Activated T-helper 1 cell treated with anti-CD3 and anti-CD28 coated beads, Interleukin-12 subunit alpha, Interleukin-12 subunit beta, Interleukin-2, Interleukin-4 antibody, amounts not matched to agents 30 ng/mL and 10 ng/mL and 1 ng/mL, durations not matched to agents 14 hours and 24 hours and 36 hours (primary cell): ENCODE measurements at places on chromosomes 5 and 9.

DNA sequence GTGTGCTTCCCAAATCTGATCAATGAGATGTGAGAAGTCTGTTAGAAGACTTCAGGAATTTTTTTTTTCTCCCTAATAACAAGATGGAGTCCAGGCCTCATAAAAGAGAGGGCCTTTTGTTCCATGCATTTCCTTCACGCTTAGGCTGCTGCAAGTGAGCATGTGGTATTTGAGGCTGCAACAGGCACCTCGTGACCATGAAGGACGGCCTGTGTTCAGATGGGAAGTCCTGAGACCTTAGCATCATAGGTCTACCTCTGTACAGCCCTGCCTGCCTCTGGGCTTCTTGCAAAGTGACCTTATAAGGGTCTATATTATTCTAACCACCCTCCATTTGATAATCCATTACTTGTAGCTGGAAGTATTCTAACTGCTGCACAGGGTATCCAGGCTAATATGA lies 86.6 kb downstream of the BOD1 start:
- DNase-seq: no peak
- no peaks in the 10 kb centered on the region for H3K4me1 ChIP-seq
- H3K4me3 ChIP-seq: no peak overlapping the region
- H3K27me3 ChIP-seq: peaks cover 6% of the 10 kb centered on the region

GRCh38 chr5:147339313-147339712 lies 104.5 kb downstream of the STK32A start:
- H3K4me1 ChIP-seq: no peaks in the 10 kb centered on the region
- DNase-seq: no peak
- no peaks in the 10 kb centered on the region for H3K27me3 ChIP-seq
- no peak overlapping the region for H3K4me3 ChIP-seq

DNA sequence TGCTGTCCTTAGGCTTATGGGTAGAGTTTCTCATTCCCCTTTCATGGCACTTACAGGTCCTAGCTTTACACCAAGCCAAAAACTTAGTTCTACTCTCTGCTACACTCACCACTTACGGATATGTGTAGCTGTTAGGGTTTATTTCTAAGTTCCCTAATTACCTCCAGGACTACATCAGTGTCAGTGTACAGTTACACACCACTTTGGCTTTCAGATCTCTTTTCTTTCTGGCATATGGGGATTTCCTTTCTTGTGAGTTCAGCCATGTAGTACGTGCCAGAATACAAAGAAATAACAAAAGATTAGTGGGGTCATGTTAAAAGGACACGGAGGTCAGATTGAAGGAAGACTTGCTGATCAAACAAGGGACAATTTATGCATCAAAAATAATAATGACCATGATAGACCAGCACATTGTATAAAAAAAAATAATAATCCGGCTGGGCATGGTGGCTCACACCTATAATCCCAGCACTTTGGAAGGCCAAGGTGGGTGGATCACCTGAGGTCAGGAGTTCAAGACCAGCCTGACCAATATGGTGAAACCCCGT lies 41.8 kb downstream of the LYRM7 start:
- DNase-seq: no peak
- peak overlapping the region; percentile 38 for H3K4me3 ChIP-seq
- H3K36me3 ChIP-seq: peaks cover 12% of the 10 kb centered on the region
- H3K4me1 ChIP-seq: peaks cover 55% of the 10 kb centered on the region

DNA sequence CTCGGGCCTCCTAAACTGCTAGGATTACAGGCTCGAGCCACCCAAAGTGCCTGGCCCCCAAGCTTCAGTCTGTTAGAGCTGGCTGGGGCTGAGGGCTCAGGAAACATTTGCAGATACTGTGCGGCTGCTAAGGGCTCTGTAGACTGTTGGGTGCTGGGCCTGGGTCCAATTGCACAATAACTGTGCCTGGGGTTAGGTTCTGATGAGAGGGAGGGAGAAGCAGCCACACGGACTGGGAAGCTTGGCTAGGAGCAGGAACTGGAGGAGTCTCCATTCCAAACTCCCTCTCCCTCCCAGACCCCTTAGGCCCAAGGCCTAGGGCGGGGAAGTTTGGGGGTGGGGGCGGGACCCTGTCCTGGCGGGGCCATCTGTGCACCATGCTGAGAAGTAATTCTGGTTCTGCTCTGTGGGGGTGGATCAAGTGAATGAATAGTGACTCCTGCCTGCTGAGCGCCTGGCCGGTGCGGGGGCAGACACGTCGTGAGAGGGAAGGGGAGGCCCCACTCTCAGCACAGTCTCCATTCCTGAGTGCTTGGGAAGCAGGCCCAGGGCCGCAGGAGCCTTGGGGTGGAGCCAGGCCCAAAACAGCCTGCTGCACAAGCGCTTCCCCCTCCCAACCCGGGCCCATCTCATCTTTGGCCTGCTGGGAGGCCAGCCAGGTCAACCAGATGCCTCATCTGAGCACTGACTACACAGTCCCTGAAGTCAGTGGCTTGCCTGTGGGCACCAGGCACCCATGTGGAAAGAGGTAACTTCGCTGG lies 1.5 kb downstream of the ASS1 start:
- H3K36me3 ChIP-seq: no peaks in the 10 kb centered on the region
- no peak for DNase-seq
- peak overlapping the region; percentile 67 for H3K4me3 ChIP-seq
- peaks cover 15% of the 10 kb centered on the region for H3K27me3 ChIP-seq

- no peaks in the 10 kb centered on the region for H3K36me3 ChIP-seq
- no peak for DNase-seq
- H3K4me1 ChIP-seq: peaks cover 35% of the 10 kb centered on the region
- no peak overlapping the region for H3K27ac ChIP-seq
Measured at GRCh38 chr9:5945112-5945511, 54.4 kb downstream of the MLANA start.

DNA sequence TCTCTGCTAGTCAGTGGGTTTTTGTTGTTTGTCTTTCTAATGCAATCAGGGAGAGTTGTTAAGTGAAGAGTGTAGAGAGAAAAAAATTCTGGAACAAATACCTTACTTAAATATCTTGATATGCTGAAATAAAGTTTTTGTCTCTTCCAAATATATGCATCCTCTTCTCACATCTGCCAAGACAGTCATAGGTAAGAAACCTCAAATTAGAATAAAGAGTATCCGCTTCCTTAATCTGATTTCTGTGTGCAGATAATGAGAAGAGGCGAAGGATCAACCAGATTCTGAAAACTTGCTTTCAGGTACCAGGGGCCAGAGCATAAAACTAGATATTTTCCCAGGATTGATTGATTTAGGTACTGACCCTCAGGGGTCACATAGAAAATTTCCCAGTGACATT lies 11.3 kb upstream of the IL6ST start:
- no peak overlapping the region for H3K4me3 ChIP-seq
- no peak for DNase-seq
- H3K27ac ChIP-seq: no peak overlapping the region
- peaks cover 23% of the 10 kb centered on the region for H3K4me1 ChIP-seq
- H3K27me3 ChIP-seq: peaks cover 15% of the 10 kb centered on the region

GRCh38 chr5:98768160-98768959 lies 5.1 kb upstream of the RGMB start:
- peak overlapping the region; percentile 70 for H3K27ac ChIP-seq
- peak; percentile 6 for DNase-seq
- H3K4me1 ChIP-seq: peaks cover 45% of the 10 kb centered on the region
- peak overlapping the region; percentile 71 for H3K4me3 ChIP-seq
- peaks cover 82% of the 10 kb centered on the region for H3K27me3 ChIP-seq

DNA sequence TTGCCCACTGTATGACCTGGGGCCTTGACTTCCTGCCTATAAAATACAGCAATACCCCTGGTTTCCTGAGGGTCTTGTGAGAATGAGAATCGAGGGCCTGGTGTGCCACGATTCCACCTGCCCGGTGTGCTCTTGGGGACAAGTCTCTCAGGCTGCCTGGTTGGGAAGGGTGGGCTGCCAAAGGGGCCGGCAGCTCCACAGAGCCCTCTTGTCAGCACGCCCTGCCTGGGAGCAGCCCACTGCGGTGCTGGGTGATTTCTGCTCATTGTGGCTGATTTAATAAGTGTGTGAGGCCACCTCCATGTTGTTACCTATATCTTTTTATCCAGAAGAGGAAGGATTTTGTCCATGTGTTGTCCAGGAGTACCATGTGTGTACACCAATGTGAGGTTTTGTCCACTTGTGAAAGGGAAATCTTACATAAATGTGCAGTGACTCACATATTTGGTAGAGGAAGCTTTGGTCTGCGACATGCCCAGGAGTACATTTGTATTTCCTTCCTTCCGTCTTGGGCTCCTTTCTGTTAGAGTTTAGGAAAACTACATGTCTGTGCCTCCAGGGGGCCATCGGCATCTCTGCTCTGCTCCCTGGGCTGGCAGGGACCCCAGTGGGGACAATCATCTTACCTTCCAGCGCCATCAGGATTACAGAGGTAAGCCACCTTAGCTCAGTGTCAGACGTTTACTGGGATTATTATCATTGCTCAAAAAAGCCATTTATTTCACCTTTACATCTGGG lies 108.6 kb downstream of the PHF2 start:
- no peaks in the 10 kb centered on the region for H3K4me1 ChIP-seq
- no peak for DNase-seq
- H3K27ac ChIP-seq: no peak overlapping the region
- H3K4me3 ChIP-seq: no peak overlapping the region
- peaks cover 2% of the 10 kb centered on the region for H3K27me3 ChIP-seq
- H3K36me3 ChIP-seq: no peaks in the 10 kb centered on the region

DNA sequence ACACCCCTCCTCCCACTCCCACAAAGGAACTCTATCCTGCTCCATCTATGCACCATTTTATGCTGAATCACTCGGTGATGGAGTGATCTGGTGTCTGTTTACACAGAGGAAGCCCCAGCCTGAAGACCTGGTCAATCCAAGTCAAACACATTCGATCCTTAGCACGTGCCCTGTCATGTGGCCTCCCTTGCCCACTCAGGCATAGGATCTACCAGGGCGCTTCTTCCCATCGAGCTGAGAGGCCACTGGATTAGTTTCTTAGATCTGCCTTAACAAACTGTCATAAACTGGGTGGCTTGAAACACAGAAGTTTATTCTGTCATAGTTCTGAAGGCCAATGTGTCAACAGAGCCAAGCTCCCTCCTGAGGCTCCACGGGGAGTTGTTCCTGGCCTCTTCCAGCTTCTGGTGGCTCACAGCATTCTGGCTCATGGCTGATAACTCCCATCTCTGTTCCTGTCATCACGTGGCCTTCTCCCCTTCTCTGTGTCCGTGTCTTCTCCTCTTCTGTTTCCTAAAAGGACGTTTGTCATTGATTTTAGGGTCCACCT lies 34.2 kb downstream of the FOXI1 start:
- H3K27ac ChIP-seq: no peak overlapping the region
- H3K36me3 ChIP-seq: no peaks in the 10 kb centered on the region
- peaks cover 7% of the 10 kb centered on the region for H3K27me3 ChIP-seq
- no peak for DNase-seq
- H3K4me1 ChIP-seq: no peaks in the 10 kb centered on the region
- H3K4me3 ChIP-seq: no peak overlapping the region

DNA sequence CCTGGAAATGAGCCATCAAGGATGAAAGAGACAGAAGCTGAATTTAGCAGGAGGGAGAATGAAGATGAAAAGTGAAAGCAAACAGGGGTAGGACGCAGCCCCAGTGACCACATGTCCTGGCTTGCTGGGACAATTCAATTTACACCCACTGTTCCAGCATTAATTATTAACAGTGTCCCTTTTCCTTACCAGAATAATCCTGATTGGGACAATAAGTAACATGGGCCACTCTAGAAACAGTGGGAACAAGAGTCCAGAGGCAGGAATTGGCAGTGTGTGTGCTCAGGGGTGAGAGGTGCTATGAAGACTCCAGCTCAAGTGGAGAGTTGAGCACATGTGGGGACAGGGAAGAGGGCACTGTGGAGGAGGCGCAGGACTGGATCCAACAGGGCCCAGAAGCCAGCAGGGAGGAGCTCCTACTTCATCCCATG lies 147.1 kb downstream of the C5orf15 start:
- H3K4me1 ChIP-seq: peaks cover 25% of the 10 kb centered on the region
- H3K36me3 ChIP-seq: no peaks in the 10 kb centered on the region
- DNase-seq: no peak
- no peak overlapping the region for H3K27ac ChIP-seq
- no peak overlapping the region for H3K4me3 ChIP-seq
- H3K27me3 ChIP-seq: peaks cover 11% of the 10 kb centered on the region

DNA sequence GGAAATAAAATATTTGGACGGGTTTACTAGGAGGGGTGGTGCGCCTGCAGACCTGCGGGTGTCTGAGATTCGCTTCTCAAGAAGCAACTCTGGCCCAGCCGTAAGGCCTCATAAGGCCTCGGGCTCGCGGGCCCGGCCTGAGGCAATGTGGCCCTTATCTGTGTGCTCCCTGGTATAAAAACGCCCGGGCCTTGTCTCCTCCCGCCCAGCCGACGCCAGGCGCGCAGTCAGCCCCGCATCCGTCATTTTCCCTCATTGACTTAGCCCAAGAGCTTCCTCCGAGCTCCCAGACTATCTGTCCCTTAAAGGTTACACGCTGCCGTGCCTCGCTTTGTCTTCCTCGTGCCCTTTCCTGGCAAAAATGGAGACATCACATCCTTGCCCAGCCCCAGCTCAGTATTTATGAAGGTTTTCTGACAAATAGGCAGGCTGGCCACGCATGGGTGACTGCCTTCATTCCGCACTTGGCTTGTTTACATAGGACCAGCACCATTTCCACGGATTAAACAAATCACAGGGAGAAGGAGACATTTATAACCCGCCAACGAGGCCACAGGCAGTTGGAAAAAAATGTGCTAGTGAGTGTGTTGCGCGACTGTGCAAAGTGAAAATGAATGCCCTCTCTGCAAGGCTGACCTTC lies 74.5 kb upstream of the TBCA start:
- DNase-seq: no peak
- no peak overlapping the region for H3K27ac ChIP-seq
- peak overlapping the region; percentile 60 for H3K4me3 ChIP-seq
- no peaks in the 10 kb centered on the region for H3K36me3 ChIP-seq
- peaks cover 16% of the 10 kb centered on the region for H3K4me1 ChIP-seq

- no peaks in the 10 kb centered on the region for H3K27me3 ChIP-seq
- no peak overlapping the region for H3K27ac ChIP-seq
- H3K4me3 ChIP-seq: no peak overlapping the region
- peaks cover 13% of the 10 kb centered on the region for H3K36me3 ChIP-seq
- no peak for DNase-seq
- H3K4me1 ChIP-seq: no peaks in the 10 kb centered on the region
Measured at GRCh38 chr5:111389390-111390082, 122.8 kb downstream of the STARD4 start.

- H3K27ac ChIP-seq: no peak overlapping the region
- DNase-seq: no peak
- peaks cover 59% of the 10 kb centered on the region for H3K27me3 ChIP-seq
Measured at GRCh38 chr5:79020861-79021561, 35.9 kb upstream of the ARSB start.

DNA sequence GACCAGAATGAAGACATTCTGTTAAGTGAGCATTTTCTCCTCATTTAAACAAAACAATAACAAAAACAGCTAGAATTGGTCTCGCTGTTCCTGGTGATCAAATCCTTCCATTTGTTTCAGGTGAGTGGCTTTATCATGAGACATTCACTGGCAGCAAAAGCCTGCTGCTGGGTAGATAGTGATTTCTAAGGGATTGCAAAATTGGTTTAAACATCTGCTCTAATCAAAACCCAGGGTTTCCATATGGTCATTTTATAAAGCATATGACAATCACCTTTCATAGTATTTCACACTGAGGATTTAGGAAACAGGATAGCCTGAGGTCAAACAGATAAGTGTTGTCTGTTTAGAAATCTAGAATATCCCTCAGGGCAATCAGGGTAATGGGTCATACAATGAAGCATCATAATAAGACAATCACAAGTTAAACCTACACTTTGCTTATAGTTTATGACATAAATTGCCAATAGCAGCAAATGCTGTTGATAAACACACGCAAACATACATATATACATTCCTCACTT lies 769.6 kb upstream of the C9orf72 start:
- no peaks in the 10 kb centered on the region for H3K4me1 ChIP-seq
- no peak overlapping the region for H3K27ac ChIP-seq
- DNase-seq: no peak
- no peak overlapping the region for H3K4me3 ChIP-seq
- H3K36me3 ChIP-seq: no peaks in the 10 kb centered on the region
- H3K27me3 ChIP-seq: no peaks in the 10 kb centered on the region
